Left ventricle myocardium inferior (tissue), 1 donor: ENCODE measurements at places on chromosomes 13 and 19.

DNA sequence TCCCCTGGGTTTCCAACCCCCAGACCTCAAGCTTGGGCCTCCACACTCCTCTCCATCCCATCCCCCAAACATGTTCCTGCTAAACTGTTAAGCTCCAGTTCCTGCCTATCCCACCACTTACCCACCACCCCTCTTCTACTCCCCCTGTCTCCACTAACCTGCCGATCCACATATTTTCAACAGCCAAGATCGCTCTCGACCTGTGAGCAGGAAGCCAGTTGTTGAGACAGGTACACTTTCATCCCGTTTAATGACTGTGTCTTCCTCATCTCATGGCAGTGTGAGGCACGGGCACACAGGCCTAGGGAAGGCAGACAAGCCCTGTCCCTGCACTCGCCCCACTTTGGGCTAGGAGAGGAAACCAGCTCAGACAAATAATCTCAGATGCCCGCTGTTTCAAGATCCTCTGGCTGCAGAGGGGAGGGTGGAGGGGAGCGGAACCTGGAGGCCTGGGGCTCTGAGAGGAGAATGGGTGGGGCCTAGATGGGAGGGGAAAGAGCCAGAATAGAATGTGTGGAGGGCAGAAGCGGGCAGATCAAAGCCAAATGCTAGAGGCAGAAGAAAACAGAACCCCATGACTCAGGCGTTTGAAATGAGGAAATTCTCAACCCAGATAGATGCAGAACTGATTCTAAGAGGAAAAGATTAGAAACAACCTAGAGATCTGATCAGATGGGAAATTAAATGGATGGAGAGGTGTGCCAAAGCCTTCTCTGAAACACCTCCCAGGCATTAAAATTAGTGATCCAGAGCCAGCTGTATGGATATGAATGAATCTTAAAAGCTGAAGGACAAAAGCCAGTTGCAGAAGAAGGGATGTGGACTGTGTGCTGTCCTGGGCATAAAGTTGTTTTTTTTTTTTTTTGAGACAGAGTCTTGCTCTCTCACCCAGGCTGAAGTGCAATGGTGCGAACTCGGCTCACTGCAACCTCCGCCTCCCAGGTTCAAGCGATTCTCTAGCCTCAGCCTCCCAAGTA, 16.9 kb upstream of the CYP2S1 start:
- peak; percentile 27 for DNase-seq

DNA sequence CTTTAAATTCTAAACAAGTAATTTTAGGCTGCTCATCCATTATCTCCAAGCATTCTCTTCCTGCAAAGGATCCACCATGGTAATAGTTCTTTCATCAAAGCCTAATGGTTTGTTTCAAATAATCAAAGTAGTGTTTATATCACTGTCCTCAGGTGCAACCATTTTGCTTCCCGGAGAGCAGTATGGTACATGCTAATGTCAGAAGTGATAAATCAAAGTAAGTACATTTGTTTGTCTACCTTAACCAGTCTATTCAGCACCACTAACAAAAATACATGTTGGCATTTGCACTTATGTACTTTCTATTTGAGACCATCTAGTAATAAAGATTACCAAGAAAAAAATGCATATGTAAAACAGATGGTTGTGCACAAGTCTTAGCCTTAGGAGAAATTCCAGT, 37.5 kb downstream of the DACH1 start:
- no peak for DNase-seq

- no peak for DNase-seq
Observed at GRCh38 chr19:58354478-58355030, 1.3 kb upstream of the A1BG start.

DNA sequence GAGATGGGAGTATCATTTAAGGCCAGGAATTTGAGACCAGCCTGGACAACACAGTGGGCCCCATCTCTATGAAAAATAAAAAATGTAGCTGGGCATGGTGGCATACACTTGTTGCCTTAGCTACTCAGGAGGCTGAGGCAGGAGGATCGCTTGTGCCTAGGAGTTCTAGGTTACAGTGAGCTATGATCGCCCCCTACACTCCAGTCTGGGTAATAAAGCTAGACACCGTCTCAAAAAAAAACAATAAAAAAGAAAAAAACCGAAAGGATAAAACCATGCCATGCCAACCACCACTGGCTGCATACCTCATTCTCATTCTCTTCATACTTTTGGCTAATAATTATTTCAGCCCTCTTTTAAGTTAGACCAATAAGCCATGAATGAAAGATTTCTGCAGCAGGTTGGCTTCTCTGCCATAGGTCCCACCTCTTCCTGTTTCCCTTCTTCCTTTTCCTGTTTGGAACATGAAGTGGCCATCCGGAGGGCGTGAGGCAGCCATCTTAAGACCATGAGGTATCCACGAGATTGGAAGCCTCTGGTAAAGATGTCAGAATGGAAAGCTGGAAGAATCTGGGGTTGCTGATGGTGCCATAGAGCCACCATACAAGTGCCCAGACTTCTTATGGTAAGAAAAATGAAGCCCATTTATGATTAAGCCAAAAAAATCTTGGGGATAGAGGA, 171.3 kb downstream of the CACNA1A start:
- no peak for DNase-seq

GRCh38 chr19:15014579-15014978, 34.7 kb upstream of the CASP14 start:
- DNase-seq = no peak

GRCh38 chr13:102558029-102558428, 38.8 kb upstream of the TPP2 start:
- DNase-seq = no peak

GRCh38 chr19:4007836-4008539, 452 bp downstream of the PIAS4 start:
- no peak for DNase-seq

DNA sequence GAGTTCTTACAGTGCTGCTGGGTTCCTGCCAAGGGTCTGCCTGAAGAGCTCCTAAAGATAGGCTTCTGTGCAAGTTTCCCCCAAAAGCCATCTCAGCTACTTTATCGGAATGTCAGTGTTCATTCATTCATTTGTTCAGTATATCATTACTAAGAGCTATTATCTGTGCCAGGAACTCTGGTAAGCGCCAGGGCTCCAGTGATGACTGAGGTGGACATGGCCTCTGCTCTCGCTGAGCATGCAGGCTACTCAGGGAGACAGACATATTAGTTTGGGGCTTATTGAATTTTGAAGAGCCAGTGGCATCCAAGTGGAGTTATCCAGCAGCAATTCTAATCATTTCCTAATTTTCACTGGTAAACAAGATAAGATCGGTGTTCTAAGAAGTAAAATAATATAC, 65.8 kb downstream of the DGKH start:
- DNase-seq = no peak

GRCh38 chr19:13212759-13213330, 62.6 kb downstream of the IER2 start:
- DNase-seq = peak; percentile 50

DNA sequence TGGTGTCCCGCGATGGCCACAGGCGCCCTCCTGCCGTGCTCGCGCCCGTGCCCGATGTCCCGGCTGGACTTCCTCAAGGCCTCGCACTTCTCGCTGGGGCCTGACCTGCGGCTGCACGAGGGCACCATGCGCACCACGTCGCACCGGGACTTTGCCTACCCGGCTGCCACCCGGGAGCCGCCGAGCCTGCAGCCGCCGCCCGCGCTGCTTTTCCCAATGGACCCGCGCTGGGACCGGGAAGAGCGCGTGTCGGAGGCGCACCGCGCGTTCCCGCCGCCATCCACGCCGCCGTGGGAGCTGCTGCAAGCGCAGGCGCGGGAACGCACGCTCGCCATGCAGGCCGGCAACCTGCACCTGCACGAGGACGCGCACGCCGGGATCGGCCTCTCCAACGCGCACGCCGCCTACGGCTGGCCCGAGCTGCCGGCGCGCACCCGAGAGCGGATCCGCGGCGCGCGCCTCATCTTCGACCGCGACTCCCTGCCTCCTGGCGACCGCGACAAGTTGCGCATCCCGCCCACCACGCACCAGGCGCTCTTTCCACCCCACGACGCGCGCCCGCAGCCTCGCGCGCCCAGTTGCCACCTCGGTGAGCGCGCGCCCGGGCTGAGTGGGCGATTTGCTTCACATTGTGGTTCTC, 12.1 kb upstream of the PEX11G start:
- no peak for DNase-seq

DNA sequence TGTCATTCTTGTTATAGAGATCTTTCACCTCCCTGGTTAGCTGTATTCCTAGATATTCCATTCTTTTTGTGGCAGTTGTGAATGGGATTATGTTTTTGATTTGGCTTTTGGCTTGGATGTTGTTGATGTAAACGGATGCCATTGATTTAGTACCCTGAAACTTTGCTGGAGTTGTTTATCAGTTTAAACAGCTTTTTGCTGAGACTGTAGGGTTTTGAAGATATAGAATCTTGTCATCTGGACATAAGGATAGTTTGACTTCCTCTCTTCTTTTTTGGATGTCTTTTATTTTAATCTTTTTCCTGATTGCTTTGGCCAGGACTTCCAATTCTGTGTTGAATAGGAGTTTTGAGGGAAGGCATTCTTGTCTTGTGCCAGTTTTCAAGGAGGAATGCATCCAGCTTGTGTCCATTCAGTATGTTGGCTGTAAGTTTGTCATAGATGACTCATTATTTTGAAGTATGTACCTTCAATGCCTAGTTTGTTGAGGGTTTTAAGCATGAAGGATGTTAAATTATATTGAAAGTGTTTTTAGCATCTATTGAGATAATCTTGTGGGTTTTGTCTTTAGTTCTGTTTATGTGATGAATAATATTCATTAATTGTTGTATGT, 16.8 kb downstream of the ZNF431 start:
- DNase-seq = no peak

GRCh38 chr13:27289011-27289665, 18.5 kb downstream of the RASL11A start:
- DNase-seq = no peak

GRCh38 chr13:66415444-66415843, 814.7 kb downstream of the PCDH9 start:
- no peak for DNase-seq

- DNase-seq = no peak
Observed at GRCh38 chr19:9597027-9597426, 12.7 kb upstream of the ZNF121 start.

DNA sequence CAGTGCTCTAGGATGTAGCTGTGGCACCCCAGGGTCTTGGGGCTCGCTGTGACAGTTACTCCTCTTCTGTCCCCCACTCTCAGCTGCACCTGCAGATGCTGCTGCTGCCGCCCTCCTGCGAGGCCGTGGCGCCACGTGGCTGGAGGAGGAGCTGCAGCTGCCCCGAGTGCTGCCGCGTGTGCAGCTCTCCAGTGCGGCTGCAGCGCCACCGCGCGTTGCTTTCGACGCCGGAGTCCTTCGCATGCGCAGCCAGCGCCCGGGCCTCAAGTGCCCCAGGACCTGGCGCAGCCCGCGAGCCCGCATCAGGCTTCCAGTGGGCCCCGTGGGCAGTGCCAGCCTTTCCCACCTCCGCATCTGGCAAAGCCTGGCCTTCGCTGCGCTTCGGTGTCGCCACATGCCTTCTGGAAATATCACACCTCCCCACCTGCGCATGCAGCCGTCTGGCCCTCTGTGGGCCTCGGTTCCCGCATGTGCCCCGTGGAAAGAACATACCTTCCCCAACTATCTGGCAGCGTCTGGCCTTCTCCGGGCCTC, 692 bp upstream of the ZNF580 start:
- DNase-seq = peak; percentile 65

- no peak for DNase-seq
Observed at GRCh38 chr19:45177817-45178261, at the start of gene TRAPPC6A. TRAPPC6A (minus strand) TSS chr19:45178237; CDS start chr19:45178218, 19 bp downstream.

DNA sequence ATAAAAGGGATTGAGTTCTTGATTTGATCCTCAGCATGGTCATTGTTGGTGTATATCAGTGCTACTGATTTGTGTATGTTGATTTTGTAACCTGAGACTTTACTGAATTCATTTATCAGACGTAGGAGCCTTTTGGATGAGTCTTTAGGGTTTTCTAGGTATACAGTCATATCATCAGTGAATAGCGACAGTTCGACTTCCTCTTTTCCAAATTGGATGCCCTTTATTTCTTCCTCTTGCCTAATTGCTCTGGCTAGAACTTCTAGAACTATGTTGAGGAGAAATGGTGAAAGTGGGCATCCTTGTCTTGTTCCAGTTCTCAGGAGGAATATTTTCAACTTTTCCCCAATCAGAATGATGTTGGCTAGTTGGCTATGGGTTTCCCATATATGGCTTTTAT, 27.0 kb downstream of the POMP start:
- DNase-seq = no peak

DNA sequence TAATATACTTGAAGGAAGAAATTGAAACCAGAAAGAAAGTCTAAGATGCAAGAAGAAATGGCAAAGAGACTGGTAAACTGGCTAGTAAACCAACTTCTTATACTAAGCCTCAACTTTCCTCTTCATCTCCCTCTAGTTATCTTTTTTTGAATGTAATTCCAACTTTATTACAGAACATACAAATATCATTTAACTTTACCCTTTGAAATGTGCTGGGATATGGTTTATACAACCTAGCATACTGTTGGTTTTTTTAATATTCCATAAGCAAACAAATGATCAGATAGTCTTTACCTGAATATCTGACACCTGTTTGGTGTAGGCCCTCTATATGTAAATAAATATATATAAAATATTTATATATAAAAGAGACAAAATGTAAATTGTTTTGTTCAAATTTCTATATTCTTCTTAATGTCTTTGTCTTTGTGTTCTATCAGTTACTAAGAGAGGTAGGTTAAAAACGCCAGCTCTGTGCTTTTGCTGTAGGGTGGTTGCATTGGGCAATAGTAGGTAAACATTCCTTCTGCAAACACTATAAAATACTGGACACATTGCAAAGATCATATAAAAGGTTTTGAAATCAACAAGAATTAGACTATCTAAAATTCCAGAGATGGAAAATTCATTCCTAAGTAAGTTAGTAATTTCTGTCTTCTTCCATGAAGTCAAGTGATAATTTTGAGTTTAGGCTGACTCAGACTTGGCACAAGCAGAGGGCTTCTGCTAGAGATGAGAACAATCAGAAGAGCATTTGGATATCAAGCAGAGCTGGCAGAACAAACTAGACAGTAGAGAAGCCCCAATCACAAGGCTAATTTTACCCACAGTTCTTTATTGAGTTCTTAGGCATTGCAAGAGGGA, 383.3 kb downstream of the RFC3 start:
- no peak for DNase-seq

GRCh38 chr13:52104624-52105023, 24.2 kb downstream of the NEK5 start:
- no peak for DNase-seq

DNA sequence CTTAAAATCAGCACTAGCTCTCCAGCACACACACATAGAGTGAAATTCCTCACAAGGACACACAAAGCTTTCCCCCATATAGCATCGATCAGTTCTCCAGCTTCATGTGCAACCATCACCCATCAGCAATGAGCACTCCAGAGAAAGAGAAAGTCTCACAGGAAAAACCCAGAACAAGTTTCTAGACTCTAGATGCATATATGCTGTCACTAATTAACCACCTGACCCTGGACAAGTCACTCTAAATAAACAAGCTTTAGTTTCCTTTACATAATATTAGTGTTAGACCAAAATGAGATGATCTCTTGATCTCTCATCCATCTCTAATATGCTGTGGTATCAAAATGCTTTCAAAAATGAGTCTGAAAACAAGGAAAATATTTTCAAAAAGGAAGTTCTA, 81.2 kb downstream of the TBC1D4 start:
- no peak for DNase-seq

GRCh38 chr13:60463787-60464186, 66.8 kb downstream of the TDRD3 start:
- DNase-seq = no peak
